Stimulated activated CD4-positive, alpha-beta T cell treated with anti-CD3 and anti-CD28 coated beads, Interleukin-12 subunit alpha, Interleukin-12 subunit beta, amount 100 ng/mL, for 4 hours (primary cell): ENCODE measurements at places on chromosomes 12 and 14.
A peak's percentile ranks its signal among the peaks of the same experiment; 100 is the strongest.

- DNase-seq, result no peak
Observed at GRCh38 chr12:110790301-110790700, 47.6 kb upstream of the PPP1CC start.

- DNase-seq, result no peak
Observed at GRCh38 chr12:23555825-23556207, 393.7 kb downstream of the SOX5 start.

- no peak for DNase-seq
Observed at GRCh38 chr12:28135801-28136439, 54.3 kb upstream of the CCDC91 start.

- DNase-seq, result no peak
Observed at GRCh38 chr14:54172562-54172961, 215.9 kb upstream of the BMP4 start.

DNA sequence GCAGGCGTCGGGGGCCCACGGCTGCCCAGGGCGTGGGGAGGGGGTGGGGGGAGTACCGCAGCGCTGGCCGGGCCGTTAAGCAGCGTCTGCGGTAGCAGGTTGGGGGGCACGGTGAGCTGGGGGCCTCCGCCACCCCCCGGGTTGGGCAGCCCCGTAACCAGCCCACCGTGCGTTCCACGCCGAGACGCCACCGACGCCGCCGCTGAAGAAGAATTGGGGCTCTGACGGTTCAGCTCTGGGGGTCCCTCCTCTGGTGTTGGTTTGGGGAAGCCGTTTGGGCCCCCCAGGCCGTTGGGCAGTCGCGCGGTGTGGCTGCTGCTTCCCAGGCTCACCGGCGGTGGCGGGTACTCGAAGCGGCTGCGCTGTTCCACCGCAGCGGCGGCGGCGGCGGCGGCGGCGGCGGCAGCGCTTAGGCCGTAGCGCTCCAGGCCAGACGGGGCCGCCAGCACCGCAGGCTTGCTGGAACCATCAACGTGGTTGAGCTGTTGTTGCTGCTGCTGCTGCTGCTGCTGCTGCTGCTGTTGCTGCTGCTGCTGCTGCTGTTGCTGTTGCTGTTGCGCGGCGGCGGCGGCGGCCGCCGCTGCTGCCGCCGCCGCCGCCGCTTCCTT, 1.5 kb downstream of the IRF2BPL start:
- DNase-seq, result peak; percentile 54

- DNase-seq, result no peak
Observed at GRCh38 chr12:862303-862911, 87.1 kb downstream of the RAD52 start.
